NCI-H774 (cell line): ENCODE measurements at places on chromosomes 16 and 17.
A peak's percentile ranks its signal among the peaks of the same experiment; 100 is the strongest.

GRCh38 chr16:2195322-2196161 is 863 bp downstream of the CASKIN1 start:
- no peak for DNase-seq

GRCh38 chr16:20611350-20611902 is 35.3 kb upstream of the ACSM2B start:
- DNase-seq: peak; percentile 68

DNA sequence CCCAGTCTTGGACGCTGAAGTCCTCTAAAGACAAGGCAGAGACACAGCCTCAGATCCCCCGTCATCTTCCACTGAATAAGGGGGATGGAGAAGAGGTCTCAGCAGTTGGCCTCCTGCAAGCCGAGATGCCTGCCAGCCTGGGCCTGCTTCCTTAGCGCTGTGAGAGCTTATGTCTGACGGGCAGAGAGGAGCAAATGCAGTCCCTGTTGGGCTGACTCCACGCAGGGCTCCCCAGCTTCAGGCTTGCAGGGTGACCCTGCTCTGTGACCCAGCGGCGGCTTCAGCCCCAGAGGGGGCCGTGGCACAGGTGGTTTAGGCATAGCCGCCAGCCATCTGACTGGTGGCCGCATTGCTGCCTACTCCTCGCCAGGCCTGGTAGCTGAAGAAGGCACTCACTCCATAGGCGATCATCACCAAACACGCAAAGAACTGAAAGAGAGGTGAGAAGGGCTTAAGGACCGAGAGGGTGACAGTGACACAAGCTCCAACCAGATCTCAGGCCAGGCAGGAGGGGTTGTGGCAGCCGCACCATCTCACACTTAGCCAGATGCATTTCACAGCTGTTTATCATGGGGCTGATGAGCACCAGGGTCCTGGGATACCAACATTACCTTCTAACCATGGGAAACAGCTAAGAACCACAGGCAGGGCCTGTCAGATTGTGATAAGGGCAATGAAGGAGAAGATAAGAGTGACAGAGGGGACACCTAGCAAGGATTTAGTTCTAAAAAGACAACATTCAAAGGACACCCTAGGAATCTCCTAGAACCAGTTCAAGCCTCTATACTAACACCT is 11.7 kb downstream of the ARL2BP start:
- no peak for DNase-seq

GRCh38 chr17:29567304-29567553 is 392 bp upstream of the ABHD15 start:
- DNase-seq: no peak

- peak; percentile 11 for DNase-seq
These were observed 46.5 kb downstream of the FAM222B start for GRCh38 chr17:28796062-28796461.
